Activated naive CD4-positive, alpha-beta T cell treated with Interleukin-2 at 50 U/mL for 16 hours (primary cell): ENCODE measurements at places on chromosomes 3 and 15.

DNA sequence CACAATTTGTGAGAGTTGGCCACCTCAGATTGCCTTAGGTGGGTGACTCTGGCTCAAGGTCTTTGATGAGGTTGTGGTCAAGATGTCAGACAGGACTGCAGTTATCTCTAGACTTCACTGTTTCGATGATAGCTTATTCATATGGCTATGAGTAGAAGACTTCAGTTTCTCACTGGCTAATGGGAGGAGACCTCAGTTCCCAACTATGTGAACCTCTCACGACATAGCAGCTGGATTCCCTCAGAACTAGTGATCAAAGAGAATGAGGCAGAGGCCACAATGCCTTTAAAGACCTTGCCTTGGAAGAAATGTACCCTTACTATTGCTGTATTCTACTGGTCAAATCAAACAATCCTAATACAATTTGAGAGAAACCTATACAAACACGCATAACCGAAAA, 607.5 kb upstream of the ROBO2 start:
- no peak for DNase-seq

GRCh38 chr3:43254125-43254524, 32.2 kb upstream of the SNRK start:
- no peak for DNase-seq

DNA sequence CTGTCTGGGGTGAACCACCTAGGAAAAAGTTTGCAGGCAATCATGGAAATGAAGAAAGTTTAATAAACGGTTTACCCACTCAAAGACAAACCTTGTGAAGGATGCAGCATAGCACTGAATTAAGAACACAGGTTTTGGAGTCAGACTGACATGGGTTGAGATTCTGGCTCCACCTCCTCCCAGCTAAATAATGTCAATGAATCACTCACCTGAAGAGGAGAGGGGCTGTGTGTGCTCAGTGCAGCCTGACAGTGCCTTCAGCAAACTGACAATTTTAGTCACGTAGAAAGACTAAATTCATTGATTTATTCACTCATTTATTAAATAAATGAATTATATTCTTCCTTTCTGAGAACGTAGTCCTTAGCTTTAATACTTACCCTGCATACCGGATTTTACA, 18.9 kb downstream of the NR1I2 start:
- DNase-seq = no peak

DNA sequence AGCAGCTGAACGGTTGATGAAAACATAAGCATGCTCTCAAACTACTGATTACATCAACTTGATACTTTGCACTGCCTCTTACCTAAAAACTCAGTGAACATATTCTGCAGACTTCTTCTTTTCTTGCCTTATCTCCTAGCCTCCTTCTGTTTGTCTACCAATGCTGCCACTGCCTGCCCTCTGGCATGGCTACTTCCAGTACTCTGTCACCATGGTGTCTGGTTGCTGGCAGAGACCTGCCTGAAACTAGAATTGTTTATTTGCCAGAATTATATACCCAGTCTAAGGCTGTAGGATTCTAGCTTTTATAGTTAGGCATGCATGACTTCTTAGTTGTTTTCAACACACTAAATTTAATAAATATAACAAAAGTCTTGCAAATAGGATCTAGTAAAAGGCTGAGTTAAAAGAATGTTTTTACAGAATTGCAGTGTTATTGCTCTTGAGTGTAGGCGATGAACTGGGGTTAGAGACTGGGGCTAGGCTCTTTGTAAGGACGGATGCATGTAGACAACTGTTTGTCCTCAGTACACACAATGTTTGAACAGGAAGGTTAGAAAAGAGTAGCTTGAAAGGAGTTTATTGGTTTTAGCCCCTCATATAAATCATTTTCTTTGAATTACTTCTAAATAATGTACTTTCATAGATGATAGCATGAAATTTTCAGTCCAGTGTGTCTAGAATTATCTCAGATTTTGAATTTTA, 116.3 kb downstream of the KCNAB1 start:
- DNase-seq = no peak

DNA sequence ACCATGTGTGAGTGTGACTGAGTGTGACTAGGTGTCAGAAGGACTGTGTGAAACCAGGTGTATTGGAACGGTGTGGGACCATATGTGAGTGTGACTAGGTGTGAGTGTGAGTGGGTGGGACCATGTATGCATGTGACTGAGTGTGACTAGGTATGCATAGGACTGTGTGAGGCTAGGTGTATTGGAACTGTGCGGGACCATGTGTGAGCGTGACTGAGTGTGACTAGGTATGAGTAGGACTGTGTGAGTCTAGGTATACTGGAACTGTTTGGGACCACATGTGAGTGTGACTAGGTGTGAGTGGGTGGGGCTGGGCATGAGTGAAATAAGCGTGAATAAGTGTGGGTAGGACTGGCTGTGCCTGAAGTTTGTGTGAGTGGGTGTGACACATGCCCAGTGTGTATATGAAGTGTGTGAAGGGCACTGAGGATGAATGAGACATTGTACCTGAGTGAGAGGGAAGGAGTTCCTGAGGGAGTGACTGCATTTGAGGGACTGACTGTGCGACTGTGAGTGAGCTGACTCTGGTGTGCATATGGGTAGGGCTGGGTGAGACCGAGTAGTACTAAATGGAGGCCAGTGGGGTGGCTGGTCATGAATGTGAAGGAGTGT, 247.0 kb upstream of the CCDC54 start:
- no peak for DNase-seq

GRCh38 chr3:120177151-120177550, 82.9 kb upstream of the GSK3B start:
- no peak for DNase-seq

DNA sequence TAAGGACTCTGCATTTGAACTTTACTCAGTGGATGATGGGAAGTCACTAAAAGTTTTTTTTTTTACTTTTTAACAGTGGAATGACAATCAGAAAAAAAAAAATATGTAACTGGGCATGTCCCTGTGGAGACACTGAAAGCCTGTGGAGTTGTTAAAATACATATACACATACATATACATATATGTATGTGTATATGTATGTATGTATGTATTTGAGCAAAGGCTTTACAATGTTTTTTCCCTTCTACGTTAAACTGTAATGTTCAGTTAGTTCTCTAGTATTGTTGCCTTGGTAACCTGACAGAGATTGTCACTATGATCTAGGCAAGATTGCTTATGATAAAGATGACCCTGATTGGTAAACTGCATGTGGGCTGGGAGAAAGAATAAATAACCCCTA, 30.3 kb downstream of the NSUN3 start:
- DNase-seq = no peak

GRCh38 chr3:48411606-48412374, 18.1 kb downstream of the PLXNB1 start:
- DNase-seq = no peak

- DNase-seq = no peak
Observed at GRCh38 chr15:47374222-47374621, 343.1 kb upstream of the SEMA6D start.

GRCh38 chr3:23052620-23053019, 150.5 kb upstream of the UBE2E2 start:
- no peak for DNase-seq

DNA sequence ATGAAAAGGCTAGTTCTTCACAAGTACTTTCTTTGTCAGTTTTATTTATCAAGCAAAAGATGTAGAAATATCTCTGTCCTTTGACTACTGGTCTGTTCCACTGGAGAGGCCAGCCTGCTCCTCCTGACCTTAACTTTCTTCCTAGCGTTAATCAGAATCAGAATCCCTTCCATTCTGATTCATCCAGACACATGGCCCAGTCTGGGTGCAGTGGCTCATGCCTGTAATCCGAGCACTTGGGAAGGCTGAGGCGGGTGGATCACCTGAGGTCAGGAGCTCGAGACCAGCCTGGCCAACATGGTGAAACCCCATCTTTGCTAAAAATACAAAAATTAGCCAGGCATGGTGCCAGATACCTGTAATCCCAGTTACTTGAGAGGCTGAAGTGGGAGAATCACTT, 32.0 kb upstream of the MANF start:
- DNase-seq = no peak

GRCh38 chr15:69222002-69222474, 61.6 kb downstream of the GLCE start:
- no peak for DNase-seq
